T-helper 9 cell (primary cell): ENCODE measurements at places on chromosomes 6 and 20.

- no peak for DNase-seq
Measured at GRCh38 chr20:36506253-36506652, 35.1 kb upstream of the MYL9 start.

- no peak for DNase-seq
Measured at GRCh38 chr6:84416043-84416657, 188.7 kb upstream of the CEP162 start.

- DNase-seq, result no peak
Measured at GRCh38 chr20:45429618-45430017, 13.7 kb downstream of the PIGT start.

- DNase-seq, result no peak
Measured at GRCh38 chr6:35161266-35161665, 20.1 kb upstream of the TCP11 start.

DNA sequence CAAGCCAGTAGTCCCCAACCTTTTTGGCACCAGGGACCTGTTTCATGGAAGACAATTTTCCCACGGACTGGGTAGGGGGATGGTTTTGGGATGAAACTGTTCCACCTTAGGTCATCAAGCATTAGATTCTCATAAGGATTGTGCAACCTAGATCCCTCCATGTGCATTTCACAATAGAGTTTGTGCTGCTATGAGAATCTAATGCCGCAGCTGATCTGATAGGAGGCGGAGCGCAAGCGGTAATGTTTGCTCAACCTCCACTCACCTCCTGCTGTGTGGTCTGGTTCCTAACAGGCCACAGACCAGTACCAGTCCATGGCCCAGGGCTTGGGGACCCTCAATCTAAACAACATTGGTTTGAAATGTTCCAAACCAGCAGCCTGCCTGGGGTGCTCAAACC is 137.0 kb upstream of the STXBP5 start:
- no peak for DNase-seq

GRCh38 chr6:53043581-53043980 is 21.6 kb upstream of the FBXO9 start:
- DNase-seq, result no peak

DNA sequence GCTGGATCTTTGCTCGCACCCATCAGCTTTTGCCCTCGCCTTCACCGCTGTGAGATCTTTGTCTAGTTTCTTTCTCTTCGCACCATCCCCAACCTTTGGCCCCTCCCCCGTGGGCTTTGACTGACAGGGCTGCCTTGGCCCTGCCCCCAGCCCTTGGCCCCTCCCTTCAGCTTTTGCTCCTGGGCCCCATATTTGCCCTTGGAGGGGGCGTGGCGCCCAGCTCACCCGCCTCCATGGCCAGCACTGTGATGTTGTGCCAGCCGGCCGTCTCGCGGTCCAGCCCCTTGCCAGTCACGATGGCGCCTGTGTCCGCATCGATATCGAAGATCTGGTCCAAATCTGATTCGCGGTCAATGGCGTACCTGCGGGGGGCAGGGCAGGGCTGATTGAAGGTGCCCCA is 81.1 kb downstream of the CD40 start:
- no peak for DNase-seq

- DNase-seq, result no peak
Measured at GRCh38 chr6:159877256-159877808, 13.5 kb upstream of the MAS1 start.

DNA sequence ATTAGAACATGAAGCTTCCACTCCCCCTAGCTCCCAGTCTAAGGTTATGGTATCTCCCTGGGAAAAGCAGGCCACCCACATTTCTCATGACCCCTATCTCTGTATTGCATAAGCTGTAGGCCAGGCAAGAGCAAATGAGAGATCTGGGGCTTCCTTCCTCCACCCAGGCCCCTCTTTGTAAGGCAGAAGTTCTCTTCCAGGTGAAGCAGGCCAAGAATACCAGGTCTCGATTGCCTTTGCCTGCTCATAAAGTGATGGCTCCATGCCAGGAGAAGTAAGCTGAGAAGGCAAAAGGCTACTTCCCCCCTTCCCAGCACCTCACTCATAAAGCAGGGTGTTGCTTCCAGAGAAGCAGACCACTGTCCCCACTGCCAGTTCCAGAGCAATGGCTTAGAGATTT is 144.1 kb upstream of the KCNK16 start:
- no peak for DNase-seq

DNA sequence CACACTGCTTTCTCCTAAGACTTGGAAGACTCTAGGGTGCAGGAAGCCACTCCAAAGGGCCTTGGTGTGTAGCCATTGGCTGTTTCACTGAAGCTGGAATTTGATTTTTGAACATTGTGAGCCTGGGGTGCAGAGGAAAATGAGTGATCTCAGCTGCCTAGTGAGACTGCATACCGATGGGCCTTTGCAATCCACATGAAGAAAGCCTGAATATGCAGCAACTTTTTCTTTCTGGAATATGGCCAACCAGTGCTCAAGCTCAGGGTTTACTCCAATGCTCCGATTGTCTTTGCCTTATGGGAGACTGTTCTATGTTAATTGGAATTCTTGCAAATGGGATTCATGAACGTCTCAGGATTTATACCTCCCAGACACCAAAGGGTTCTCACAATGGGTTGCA is 242.6 kb downstream of the DOK5 start:
- DNase-seq, result no peak

DNA sequence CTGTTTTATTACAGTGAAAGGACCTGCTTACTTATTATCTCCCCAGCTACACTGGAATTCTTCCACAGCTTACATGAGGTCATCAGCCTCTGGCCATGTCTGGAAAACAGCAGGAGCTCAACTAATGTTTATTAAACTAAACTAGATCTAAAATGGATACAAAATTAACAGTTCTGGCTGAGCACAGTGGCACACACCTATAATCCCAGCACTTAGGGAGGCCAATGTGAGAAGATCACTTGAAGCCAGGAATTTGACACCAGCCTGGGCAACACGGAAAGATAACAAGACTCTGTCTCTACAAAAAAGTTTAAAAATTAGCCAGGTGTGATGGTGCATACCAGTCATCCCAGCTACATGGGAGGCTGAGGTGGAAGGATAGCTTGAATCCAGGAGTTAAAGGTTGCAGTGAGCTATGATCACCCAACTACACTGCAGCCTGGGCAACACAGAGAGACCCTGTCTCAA is 220.8 kb upstream of the MARCKS start:
- DNase-seq, result no peak
